AG04450 (cell line): ENCODE measurements at places on chromosomes 6 and 20.

GRCh38 chr6:131728296-131728939 lies 17.6 kb upstream of the CTAGE9 start:
- no peak for DNase-seq

- no peak for DNase-seq
Measured at GRCh38 chr6:6793388-6794250, 205.1 kb downstream of the LY86 start.

DNA sequence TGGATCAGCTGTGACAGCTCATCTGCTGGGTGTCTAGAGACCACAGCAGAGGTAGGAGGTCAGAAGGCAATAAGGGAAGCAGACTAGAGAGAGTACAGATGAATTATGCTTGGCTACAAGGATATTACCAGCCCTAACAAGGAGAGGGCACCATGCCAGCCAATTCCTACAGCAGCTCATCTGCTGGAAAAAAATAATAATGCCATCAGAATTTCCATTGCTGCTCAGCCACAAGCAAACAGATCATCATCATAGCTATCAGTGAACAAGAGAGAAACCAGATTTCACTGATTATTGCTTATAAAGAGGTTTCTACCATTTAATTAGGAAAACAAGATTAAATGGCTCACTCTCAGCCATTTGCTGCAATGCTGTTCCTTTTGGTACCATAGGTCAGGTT lies 66.5 kb downstream of the PSMG4 start:
- no peak for DNase-seq

DNA sequence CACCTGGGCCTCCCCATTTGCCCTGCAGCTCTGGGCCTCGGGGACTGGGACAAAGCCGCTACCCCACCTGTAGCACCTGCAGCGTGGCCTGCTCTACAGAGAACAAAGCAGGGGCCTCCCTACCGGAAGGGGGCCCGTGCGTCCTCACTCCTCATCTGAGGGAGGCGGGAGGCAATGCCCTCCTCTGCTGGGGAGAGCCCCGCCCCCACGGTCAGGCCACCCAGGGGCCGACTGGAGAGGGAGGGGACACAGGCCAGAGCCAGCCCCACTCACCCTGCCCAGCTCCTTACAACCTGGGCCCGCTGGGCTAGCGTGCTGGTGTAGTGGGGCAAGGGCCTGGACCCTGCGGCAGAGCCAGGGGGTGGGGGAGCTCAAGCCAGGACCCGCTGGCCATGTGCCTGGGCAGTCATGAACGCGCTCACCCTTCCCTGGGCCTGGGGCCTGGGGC lies 8.0 kb downstream of the LAMA5 start:
- DNase-seq, result no peak

- DNase-seq, result no peak
Measured at GRCh38 chr6:109373331-109373730, 8.9 kb downstream of the CD164 start.
